ENCODE measurements at places on chromosomes 2 and 18. TPM values are rescaled to one million over a fixed set of nuclear protein-coding genes. Genes with fewer than 3 reads are reported as not detected.

GRCh38 chr2:20366672-20367116 lies 16.1 kb upstream of the PUM2 start:
- H3K27ac ChIP-seq, result no peak overlapping the region
- peaks cover 2% of the 10 kb centered on the region for H3K27me3 ChIP-seq
- no peaks in the 10 kb centered on the region for H3K36me3 ChIP-seq

DNA sequence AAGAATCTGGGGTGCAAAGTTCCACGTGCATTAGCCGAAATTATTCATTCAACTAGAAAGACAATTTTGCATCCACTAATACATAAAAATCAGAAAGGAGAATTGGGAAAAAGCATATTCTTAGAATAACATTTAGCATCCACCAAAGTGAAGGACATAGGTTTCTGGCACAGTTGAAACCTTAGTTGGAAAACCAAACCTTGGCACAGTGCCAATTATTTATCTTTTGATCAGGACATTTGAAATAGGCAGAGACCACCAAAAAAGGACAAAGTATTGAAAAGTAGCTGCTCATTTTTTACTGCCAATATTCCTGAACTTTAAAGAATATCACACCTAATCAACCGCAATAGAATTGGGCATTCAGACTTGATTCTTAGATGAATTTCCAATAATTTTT lies 25.5 kb upstream of the NFU1 start:
- no peak overlapping the region for H3K4me3 ChIP-seq
- H3K4me1 ChIP-seq, result no peaks in the 10 kb centered on the region
- H3K27me3 ChIP-seq, result no peaks in the 10 kb centered on the region
- H3K27ac ChIP-seq, result no peak overlapping the region
- H3K36me3 ChIP-seq, result peaks cover 38% of the 10 kb centered on the region

DNA sequence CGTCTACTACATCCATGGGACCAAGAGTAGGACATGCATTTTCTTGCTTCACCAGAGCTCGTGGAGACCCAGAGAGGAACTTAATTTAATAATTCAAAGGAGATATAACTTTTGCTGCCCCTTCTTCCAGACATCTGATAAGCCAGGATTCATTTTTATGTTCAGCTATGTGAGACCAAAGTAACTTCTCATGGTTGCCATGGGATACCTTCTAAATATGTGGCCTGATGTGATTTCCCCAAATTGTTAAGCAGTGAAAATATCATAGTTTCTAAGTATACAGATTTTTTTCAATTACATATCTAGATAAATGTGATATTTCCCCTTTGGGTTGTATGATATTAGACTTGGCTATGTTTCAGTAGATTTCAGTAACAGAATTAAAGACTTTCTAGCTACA lies 185.5 kb upstream of the FN1 start:
- H3K4me1 ChIP-seq, result no peaks in the 10 kb centered on the region
- H3K4me3 ChIP-seq, result no peak overlapping the region
- H3K27me3 ChIP-seq, result no peaks in the 10 kb centered on the region
- DNase-seq, result no peak
- H3K27ac ChIP-seq, result no peak overlapping the region

DNA sequence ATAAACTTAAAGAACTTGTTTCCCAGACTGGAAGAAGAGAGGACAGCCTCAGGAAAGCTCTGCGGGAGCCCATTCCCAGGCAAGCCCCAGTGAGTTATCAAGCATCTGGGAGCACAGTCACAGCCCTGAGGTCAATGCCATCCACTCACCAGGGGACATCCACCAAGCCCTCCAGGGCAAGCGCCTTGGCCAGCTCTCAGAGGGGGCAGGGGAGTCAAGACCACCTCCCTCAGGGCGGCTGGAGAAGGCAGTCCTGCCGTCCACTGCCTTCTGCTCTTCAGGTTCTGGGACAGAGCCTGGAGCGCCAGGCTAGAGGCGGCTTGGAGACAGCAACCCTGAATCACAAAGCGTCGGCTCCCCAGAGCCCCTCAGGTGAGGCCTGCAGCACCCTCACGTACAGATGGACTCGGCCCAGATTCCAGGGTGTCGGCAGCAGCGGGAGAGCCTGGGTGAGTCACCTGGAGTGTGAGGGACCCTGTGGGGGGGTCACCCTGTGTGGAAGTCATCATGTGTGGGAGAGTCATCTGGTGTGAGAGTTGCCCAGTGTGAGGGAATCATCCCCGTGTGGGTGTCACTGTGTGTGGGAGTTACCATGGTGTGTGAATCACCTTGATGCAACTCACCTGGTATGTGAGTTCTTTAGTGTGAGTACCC lies 100.9 kb upstream of the TEX51 start:
- no peaks in the 10 kb centered on the region for H3K4me1 ChIP-seq
- H3K27ac ChIP-seq, result no peak overlapping the region
- H3K4me3 ChIP-seq, result no peak overlapping the region
- H3K27me3 ChIP-seq, result no peaks in the 10 kb centered on the region
- H3K36me3 ChIP-seq, result no peaks in the 10 kb centered on the region

- no peaks in the 10 kb centered on the region for H3K4me1 ChIP-seq
- H3K4me3 ChIP-seq, result no peak overlapping the region
- no peaks in the 10 kb centered on the region for H3K36me3 ChIP-seq
- DNase-seq, result no peak
Measured at GRCh38 chr2:28558918-28559317, 63.1 kb downstream of the PLB1 start.

GRCh38 chr2:106270471-106270891 lies 76.4 kb upstream of the UXS1 start:
- H3K4me1 ChIP-seq, result peaks cover 12% of the 10 kb centered on the region
- H3K27ac ChIP-seq, result no peak overlapping the region
- peak overlapping the region; percentile 73 for H3K4me3 ChIP-seq
- no peak for DNase-seq

- H3K27ac ChIP-seq, result peak overlapping the region; percentile 79
- peak; percentile 29 for DNase-seq
- peak overlapping the region; percentile 96 for H3K4me3 ChIP-seq
- peaks cover 37% of the 10 kb centered on the region for H3K4me1 ChIP-seq
- peaks cover 37% of the 10 kb centered on the region for H3K36me3 ChIP-seq
Measured at GRCh38 chr2:119367472-119368099, 809 bp downstream of the DBI start.

- no peak for DNase-seq
- H3K27ac ChIP-seq, result no peak overlapping the region
- no peaks in the 10 kb centered on the region for H3K27me3 ChIP-seq
- H3K4me3 ChIP-seq, result no peak overlapping the region
- H3K4me1 ChIP-seq, result no peaks in the 10 kb centered on the region
- no peaks in the 10 kb centered on the region for H3K36me3 ChIP-seq
Measured at GRCh38 chr2:123851281-123851680, 173.8 kb upstream of the CNTNAP5 start.

The LRP1B gene
- not detected for total RNA-seq

The IL37 gene
- not detected for total RNA-seq

The TRABD2A gene
- total RNA-seq, result 48.8 TPM

The IL36A gene
- not detected for total RNA-seq

The TMEM198 gene
- total RNA-seq, result 0.62 TPM

The TUBA3E gene
- total RNA-seq, result not detected

All from CD4-positive, CD25-positive, alpha-beta regulatory T cell (primary cell).